ENCODE measurements at places on chromosomes 7 and 10.

- DNase-seq, result no peak
These were observed 186.1 kb downstream of the PRKG1 start for GRCh38 chr10:51260376-51260775.

DNA sequence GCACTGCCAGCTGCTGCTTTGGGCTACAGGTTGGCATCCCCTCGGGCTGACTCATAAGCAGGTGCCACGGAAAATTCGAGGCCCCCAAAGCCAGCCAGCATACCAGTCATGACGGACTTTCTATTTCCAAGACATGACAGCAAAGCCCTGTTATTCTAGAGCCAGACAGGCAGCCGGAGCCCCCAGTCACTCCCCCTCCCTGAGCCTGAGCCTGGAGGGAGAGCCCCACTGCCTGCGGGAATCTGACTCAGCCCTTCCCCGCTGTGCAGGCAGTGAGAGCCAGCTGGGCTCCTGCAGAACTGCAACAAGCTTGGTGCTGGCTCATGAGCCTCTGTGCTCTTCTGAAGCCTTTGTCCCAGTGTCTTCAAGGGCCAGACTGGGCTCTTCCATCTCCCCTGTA lies 15.8 kb downstream of the BTBD16 start:
- DNase-seq, result no peak

GRCh38 chr10:128859738-128860386 lies 607.2 kb upstream of the MGMT start:
- DNase-seq, result peak; percentile 53

DNA sequence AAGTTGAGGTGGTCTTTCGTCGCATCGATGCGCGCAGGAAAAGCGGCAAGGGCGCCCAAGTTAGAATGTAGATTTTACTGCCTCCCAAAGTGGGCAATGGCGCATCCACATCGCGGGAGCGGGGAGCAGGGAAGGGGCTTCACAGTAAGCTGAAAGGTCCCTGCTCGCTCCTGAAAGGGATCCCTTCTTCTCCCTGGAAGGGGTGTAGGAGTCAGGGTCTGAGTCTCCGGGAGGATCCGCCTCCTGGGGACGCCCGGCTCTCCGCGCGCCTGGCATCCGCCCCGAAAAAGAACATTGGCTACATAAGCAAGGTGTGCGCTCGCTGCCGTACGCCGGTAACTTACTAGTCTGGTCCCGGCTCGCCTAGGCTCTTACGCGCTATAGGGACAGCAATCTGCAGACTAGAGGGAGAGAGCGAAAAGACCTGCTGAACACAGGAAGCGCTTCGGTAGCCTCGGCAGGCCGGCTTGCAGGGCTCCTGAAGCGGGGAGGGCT lies 804 bp downstream of the UNC5B start:
- DNase-seq, result no peak

DNA sequence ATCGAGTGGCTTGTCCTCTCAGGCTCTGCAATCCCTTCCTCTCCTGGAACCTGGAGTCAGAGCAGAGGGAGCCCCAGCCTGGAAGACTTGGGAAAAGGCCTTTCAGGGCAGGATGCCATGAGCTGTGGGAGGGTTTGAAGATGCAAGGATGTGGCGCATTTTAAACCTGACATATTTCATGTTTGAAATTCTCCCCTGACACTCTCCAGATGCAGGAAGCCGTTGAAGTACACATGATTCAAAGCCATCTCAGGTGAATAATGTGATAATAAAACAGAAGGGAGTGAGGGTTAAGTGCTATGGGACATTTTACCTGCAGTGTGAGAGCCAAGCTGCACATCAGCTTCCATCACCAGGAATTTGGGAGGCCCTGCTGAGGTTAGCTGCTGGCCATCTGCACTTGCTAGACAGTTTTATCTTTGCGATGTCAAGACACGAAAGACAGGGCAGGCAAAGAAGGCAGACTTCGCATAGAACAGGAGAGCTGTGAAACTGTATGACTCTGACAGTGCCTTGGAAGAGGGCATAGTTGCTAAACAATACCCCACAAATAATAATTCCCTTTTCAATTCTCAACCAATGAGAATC lies 159.1 kb upstream of the GDF10 start:
- no peak for DNase-seq

DNA sequence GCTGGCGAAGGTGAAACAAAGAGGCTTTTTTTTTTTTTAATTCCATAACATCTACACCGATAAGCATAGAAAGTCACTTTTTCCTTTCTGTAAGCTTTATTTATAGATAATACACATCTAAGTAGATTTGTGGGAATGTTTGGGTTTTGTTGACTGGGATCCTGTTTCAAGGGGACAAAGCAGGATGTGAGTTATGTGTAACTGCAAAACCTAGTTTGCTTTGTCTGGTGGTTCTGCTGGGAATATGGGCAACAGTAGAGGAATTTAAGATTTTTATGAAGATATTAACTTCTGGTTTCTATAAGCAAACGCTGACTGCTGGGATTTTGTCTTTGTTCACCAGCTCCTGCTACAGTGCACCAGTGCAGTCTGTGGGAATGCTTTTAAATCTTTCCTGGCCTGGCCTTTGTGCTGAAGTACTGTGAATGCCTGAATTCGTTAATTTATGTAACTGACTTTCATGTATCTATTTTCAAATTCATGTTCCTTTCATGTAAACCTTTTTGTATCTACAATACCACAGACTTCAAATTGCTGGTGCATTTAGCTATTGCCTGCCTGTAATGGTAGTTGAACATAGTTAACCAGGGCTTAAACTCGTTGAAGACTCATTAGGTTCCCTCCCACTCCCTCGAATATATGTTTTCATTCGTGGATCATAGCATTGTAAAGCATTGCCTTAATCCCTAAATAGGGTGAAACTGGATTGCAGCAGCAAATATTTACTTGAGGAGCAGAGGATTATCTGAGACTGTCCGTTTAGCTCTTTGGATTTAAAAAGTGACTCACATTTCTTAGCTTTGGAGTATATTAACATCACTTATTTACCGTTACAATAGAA lies 1.5 kb downstream of the KLHL7 start:
- DNase-seq, result peak; percentile 4

- DNase-seq, result no peak
These were observed 439.6 kb downstream of the TNS3 start for GRCh38 chr7:47142169-47142866.

- DNase-seq, result no peak
These were observed 194.6 kb upstream of the PDE1C start for GRCh38 chr7:32264702-32265284.

GRCh38 chr10:126525326-126525725 lies 137.0 kb upstream of the ADAM12 start:
- no peak for DNase-seq

GRCh38 chr7:208130-208673 lies 15.8 kb downstream of the FAM20C start:
- DNase-seq, result no peak

- no peak for DNase-seq
These were observed 102.3 kb upstream of the PLXDC2 start for GRCh38 chr10:19713800-19714525.

DNA sequence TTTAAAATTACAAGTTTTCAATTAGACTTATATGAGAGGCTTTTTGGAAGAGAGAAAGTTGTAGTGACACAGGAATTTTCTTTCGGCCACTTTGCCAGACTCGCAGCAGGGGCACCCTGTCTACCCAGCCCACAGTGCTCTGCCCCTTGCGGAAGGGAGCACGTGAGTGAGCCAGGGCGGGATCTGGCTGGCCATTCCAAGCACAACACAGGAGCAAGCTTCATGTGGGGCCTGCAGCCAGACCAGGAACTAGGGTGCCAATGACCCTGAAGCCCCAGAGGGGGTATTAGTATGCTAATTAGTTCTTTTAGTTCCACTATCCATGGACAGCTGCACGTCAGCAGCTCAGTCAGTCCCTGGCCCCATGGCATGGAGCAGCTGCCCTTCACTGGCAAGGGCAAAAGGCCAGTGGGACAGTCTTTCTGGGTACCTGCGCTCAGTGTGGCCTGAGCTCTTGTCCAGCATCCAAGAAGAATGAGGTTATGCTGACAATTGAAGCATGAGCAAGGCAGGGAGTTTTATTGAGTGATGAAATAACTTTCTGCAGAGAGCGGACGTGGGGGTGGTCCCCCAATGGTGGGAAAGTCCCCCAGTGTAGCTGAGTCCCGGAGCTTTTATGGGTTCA lies 251.1 kb upstream of the CSTF2T start:
- no peak for DNase-seq

DNA sequence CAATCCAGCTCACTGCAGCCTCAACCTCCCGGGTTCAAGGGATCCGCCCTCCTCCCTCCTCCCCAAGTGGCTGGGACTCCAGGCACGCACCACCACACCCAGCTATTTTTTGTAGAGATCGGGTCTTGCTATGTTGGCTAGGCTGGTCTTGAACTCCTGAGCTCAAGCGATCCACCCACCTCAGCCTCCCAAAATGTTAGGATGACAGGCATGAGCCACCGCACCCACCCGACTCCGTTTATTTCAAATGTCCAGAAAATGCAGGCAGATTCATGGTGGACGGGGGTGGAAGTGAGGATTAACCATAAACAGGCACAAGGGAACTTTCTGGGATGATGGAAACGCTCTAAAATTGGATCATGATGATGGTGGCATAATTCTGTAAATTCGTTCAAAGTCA lies 84.5 kb upstream of the DNAAF5 start:
- DNase-seq, result no peak

GRCh38 chr7:71444130-71444529 lies 312.2 kb downstream of the GALNT17 start:
- DNase-seq, result no peak

DNA sequence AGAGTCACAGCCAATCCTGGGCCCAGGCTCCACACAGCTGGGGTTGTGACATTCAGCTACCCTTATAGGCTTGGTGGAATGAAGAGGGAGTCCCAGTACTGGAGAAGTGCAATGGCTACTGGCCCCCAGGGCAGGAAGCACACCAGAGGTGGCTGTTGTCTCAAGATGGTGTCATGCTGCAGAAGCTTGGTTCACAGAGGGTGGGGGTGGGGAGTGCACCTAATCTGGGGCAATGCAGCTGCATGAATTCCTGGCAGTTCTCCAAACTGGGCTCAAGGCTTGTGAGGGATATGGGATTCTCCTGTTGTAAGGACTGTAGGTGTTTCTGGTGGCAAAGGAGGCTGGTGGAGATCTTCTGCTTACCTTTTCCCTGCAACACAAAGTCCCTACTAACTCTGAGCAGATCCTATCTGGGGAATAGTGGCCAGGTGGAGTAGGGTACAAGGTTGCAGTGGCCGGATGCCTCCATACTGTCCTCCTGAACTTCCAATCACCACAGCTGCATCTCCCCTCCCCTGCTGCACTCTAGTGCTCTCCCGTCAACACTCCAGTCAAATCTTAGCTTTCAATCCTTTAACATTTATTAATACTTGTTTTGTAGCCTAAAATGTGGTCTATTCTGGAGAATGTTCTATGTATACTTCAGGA lies 27.4 kb upstream of the PLA2G12B start:
- no peak for DNase-seq

- no peak for DNase-seq
These were observed 14.7 kb downstream of the FKBP6 start for GRCh38 chr7:73342645-73343044.

- DNase-seq, result no peak
These were observed 128.4 kb downstream of the DNAJB6 start for GRCh38 chr7:157464971-157465886.
